ENCODE measurements at places on chromosomes 2 and 18. TPM values are rescaled to one million over a fixed set of nuclear protein-coding genes. Genes with fewer than 3 reads are reported as not detected.
A peak's percentile ranks its signal among the peaks of the same experiment; 100 is the strongest.

DNA sequence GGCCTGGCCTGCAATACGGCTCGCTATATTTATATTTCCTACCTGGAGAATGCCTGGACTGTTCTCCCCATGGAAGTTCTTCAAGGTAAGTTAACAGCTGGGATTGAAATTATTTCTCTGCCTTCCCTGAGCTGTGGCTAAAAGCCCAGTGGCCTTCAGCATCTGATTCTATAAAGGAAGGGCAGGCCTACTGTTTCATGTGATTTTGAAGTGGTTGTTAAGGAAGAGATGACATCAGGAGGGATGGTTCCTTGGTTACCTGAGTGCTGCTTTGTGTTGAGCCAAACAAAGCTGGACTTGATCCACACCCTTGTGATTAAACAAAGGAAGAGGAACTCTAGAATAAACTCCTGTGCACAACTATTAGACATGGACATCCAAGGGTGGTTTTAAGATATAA lies 61.6 kb downstream of the MFSD6 start:
- DNase-seq, result peak; percentile 78

DNA sequence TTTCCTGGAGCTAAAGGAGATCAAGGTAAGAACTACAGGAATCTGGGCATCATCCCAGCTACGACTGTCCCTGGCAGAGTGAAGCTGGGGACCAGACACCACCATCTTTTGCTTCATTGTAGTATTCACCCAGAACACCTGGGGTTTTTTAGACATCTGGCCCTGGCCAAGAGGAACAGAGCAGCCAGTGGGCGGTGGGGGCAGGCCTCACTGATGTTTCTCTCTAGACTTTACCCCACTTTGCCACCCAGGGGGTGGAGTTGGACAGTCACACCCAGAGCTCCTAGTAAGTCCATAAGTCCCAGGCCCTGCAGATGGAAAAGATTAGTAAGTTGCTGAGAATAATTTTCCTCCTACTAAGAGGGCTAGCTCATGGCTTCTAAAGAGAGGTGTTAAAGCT lies 39.6 kb downstream of the MARCO start:
- DNase-seq, result peak; percentile 8

- no peak for DNase-seq
Measured at GRCh38 chr2:75389271-75389670, 171.5 kb downstream of the EVA1A start.

DNA sequence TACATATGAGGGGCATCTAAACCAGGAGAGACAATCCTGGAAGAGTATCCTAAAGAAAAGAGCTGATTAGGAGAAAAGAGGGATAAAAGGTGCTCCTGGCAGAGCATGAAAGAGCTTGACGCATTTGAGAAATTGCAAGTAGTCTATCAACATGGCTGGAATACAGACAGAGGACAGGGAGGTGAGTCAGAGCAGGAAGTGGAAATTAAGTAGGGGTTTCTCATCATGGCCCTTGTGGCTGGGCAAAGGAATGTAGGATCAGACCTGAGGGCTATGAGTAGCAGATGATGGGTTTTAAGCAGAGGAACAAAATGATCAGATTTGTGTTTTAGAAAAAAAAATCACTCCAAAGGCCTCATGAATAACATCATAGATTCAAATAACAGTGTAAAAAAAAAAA lies 49.2 kb upstream of the UGP2 start:
- DNase-seq, result peak; percentile 90

GDF7 gene
- total RNA-seq, result not detected

GRCh38 chr2:11245322-11245721 lies 90.1 kb downstream of the SLC66A3 start:
- DNase-seq, result no peak

- DNase-seq, result peak; percentile 96
Measured at GRCh38 chr2:118123561-118124232, 35.4 kb downstream of the INSIG2 start.

GAREM2 gene
- 1.8 TPM for total RNA-seq

SLC14A1 gene
- total RNA-seq, result 2.0 TPM

DNA sequence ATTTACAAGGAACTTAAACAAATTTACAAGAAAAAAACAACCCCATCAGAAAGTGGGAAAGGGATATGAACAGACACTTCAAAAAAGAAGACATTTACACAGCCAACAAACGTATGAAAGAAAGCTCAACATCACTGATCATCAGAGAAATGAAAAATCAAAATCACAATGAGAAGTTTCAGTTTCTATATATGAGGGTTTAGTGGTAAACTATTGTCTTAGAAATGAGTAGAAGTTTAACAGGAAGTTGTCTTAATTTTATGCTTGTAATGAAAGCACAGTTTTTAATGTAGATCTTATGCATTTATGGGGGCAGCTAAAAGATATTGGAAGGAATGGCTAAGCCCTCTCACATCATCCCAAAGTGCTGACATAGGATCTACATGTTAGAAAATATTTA lies 325.4 kb downstream of the ERBB4 start:
- no peak for DNase-seq
